ENCODE measurements at places on chromosomes 2 and 18.

DNA sequence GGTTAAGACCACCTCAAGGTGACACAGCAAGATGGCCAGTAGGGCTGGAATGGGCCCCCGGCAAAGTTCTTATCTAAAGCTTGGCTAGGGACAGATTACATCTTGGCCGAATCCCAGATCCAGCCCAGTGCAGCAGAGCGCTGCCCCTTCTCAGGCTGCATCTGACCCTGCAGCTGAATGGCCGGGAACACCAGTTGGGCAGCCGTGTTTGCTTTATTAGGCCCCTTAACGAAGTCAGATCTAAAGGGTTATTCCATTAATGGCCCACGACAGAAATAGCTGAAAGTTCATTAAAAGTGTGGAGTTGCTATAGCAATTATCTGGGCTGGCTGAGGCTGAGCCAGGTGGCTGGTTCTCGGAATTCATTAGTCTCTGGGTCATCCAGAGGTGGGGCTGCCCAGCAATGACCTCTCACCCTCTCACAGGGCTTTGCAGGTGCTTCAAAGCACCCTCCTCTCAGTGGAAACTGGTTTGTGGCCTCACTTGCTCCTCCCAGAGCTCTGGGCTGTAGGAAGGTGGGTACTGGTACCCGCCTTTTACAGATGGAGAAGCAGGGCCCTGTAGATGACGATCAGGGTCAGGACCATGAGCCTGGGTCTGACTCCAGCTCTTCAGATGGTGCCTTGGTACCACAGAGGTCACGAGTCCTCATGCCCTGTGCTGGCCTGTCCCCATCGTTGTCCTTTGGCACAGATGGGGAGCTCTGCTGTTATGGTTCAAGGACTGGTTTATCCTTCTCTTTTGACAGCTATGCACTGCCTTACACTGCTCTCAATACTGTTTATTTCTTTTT lies 68.8 kb downstream of the EMX1 start:
- no peak for DNase-seq

- no peak for DNase-seq
Measured at GRCh38 chr2:235716875-235717496, 223.1 kb downstream of the AGAP1 start.

DNA sequence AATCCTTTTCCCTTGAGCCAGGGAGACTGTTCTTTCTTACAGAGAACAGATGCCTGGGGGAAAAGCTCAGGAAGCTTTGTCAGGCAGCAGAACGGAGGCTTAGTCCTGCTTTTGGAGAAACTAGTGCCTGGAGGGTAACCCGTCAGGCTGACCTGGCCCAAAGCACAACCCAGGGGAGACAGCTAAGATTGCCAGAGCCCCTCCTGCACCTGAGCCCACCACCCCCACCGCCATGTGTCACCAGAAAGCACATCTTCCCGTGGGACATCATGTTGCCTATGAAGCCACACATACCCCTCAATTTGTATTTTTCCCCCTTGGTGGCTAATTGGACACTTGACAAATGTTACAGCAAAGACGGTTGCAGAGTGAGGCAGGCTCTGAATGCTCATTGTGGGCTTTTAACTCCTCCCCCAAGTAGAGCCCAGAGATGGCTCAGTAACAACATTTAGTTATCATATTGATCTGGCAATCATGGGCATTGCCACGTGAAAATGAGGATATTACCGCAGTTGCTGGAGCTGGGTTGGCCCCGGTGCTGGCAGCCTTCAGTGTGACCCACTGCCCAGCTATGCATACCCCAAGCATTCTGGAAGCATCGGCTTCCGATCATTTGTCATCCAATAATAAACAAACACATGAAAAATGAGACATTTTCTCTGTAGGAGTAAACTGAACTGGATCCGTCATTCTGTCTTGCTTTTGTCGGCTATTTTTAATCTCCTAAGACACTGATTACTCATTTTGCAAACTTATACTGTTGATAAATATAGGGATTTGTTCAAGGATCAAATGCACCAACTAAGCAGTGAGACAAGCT lies 229.5 kb downstream of the ATAD2B start:
- no peak for DNase-seq

DNA sequence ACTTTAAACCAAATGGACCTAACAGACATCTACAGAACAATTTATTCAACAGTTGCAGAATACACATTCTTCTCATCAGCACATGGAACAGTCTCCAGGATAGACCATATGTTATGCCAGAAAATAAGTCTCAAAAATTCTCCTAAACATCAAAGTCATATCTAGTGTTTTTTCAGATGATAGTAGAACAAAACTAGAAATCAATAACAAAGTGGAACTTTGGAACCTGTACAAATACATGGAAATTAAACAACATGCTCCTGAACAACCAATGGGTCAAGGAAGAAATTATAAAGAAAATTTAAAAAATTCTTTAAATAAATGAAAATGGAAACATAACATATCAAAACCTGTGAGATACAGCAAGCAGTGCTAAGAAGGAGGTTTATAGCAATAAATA lies 194.1 kb upstream of the SIX2 start:
- no peak for DNase-seq

DNA sequence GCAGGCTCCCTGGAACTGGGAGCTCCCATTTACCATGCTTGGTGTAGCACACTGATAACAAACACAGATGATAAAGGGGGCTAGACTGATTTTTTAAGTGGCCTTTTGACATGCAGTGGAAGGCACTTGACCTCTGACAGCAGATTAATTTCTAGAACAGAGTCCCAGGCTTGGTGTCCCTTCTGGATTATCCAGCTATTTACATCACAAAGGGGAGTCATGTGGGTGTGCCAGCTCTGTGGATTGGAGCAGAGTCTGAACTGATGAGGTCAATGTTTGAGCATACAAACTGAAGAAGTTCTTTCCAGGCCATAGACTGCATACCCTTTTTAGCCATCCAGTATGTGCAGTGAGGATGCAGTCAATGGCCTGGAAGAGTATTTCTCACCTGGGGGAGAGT lies 31.5 kb upstream of the SIX2 start:
- no peak for DNase-seq

- DNase-seq, result no peak
Measured at GRCh38 chr18:47929681-47930198, 719 bp downstream of the SMAD2 start.

- no peak for DNase-seq
Measured at GRCh38 chr2:145404690-145405089, 884.8 kb upstream of the ZEB2 start.

- DNase-seq, result no peak
Measured at GRCh38 chr2:26001743-26002351, 19.6 kb upstream of the KIF3C start.

GRCh38 chr2:235330775-235331451 lies 162.9 kb upstream of the AGAP1 start:
- no peak for DNase-seq

- no peak for DNase-seq
Measured at GRCh38 chr2:238085899-238086298, 14.2 kb upstream of the ESPNL start.

DNA sequence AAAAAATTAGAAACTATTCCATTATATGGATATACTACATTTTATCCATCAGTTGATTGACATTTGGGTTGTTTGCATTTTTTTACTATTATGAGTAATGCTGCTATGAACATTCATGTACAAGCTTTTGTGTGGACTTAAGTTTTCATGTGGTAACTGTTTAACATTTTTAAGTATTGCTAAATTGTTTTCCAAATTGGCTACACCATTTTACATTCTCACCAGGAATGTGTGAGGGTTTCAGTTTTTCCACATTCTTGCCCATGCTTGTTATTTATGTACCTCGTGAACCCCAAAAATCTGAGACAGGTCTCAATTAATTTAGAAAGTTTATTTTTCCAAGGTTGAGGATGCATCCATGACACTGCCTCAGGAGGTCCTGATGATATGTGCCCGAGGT lies 3.1 kb upstream of the TXNL4A start:
- no peak for DNase-seq

GRCh38 chr2:1803217-1804110 lies 59.1 kb upstream of the PXDN start:
- DNase-seq, result no peak

DNA sequence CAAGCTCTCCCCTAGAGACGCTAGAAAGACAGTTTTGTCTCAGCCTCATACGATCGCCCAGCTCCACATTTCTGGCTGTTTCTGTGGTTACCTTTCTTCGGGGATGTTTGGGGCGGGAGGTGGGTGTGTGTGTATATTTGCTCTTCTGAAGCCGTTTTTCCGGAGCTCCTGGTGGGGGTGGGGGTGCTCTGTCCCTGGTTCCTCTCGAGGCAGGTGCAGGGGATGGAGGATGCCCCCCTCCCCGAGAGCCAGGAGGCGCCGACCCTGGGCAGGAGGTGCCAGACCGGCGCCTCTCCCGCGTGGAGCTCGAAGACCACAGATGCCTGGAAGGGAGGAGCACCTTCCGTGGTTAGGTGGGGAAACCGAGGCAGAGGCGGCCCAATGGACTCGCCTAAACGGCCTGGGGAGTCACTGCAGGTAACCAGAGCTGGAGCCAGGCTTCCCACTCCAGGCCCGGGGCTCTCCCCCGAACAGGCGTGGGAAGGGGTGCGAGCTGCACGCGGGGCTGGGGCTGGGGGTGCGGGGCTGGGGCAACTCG lies 694 bp upstream of the HPCAL1 start:
- DNase-seq, result no peak
